CD4-positive, alpha-beta memory T cell (primary cell): ENCODE measurements at places on chromosomes 5 and 9.

GRCh38 chr5:132876020-132876759, 2.7 kb downstream of the LEAP2 start:
- no peak for DNase-seq

- no peak for DNase-seq
Measured at GRCh38 chr5:132233811-132234683, 6.4 kb upstream of the P4HA2 start.

GRCh38 chr9:74173284-74173683, 323.9 kb upstream of the RORB start:
- no peak for DNase-seq

- DNase-seq, result no peak
Measured at GRCh38 chr5:176779537-176779936, 30.8 kb upstream of the UNC5A start.

- DNase-seq, result no peak
Measured at GRCh38 chr9:136100700-136101614, 5.9 kb upstream of the NACC2 start.

DNA sequence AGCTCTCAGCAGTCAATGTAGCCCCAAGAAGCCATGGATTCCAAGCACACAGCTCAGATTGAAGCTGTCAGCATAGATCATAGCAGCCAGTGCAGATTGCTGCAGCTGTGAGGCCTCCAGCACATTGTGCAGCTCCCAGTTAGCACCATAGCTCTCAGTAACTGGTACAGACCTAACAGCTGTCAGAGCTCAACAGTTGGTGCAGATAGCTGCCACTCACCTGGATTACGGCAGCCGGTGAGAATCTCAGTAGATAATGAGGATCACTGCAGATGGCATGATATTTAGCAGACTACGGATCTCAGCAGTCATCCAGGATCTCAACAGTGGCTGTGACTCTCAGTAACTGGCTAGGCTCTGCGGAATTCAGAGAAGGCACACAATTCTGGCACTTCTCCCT, 500.4 kb downstream of the TUSC1 start:
- DNase-seq, result no peak

GRCh38 chr9:15509931-15510788, 610 bp downstream of the PSIP1 start:
- DNase-seq, result no peak
